ENCODE measurements at places on chromosomes 6 and 20.

DNA sequence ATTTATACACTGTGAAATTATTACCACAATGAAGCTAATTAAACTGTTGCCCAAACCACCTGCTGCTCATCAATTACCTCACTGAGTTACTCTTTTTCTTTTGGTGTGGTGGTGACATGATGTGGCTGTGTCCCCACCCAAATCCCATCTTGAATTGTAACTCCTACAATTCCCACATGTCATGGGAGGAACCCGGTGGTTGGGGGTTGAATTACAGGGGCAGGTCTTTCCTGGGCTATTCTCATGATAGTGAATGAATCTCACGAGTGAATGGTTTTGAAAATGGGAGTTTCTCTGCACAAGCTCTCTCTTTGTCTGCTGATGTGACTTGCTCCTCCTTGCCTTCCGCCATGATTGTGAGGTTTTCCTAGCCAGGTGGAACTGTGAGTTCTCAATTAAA, 145.0 kb downstream of the LRRC1 start:
- DNase-seq = no peak

DNA sequence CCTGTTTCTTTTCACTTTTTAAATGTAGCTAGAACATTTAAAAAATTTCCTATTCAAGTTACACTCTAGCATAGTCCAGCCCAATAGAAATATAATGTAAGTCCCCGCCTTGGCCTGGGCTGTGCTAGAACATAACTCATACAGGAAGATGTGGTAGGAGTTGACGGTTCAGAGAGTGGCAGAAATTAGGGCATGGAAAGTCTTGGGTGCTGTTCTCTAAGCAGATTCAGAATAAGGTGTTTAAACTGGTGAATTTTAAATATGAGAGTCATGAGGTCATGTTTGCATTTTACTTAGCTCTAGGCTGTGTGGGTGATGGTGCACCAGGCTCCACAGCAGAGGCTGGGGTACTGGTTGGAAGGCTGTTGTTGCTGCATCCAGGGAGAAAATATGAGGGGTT, 256.5 kb downstream of the FARS2 start:
- DNase-seq = no peak

GRCh38 chr6:155079985-155080452, 84.9 kb downstream of the TIAM2 start:
- no peak for DNase-seq

- DNase-seq = no peak
Observed at GRCh38 chr6:169702840-169703246, 917 bp downstream of the C6orf120 start.

Data from effector CD8-positive, alpha-beta T cell (primary cell).